ENCODE measurements at places on chromosomes 7 and 10.

- DNase-seq, result no peak
Observed at GRCh38 chr7:29564496-29565223, 1.0 kb downstream of the PRR15 start.

- no peak for DNase-seq
Observed at GRCh38 chr10:32279795-32280194, 67.2 kb downstream of the EPC1 start.

GRCh38 chr7:155995183-155995612, 182.9 kb upstream of the SHH start:
- no peak for DNase-seq

- no peak for DNase-seq
Observed at GRCh38 chr7:70707823-70708243, 424.1 kb upstream of the GALNT17 start.

DNA sequence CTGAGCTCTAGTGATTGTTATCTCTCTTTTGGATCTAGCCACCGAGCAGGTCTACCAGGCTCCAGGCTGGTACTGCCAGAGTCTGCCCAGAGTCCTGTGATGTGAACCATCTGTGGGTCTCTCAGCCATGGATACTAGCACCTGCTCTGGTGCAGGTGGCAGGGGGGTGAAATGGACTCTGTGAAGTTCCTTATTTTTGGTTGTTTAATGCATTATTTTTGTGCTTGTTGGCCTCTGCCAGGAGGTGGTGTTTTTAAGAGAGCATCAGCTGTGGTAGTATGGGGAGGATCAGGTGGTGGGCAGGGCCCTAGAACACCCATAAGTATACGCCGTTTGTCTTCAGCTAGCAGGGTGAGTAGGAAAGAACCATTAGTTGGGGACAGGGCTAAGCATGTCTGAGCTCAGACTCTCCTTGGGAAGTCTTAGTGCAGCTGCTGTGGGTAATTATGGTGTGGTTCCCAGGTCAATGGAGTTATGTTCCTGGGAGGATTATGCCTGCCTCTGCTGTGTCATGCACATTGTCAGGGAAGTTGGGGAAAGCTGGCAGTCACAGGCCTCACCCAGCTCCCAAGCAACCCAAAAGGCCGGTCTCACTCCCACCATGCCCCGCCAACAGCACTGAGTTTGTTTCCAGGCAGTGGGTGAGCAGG, 81.8 kb downstream of the NPSR1 start:
- no peak for DNase-seq

- DNase-seq, result no peak
Observed at GRCh38 chr10:97049670-97050069, 136.1 kb downstream of the SLIT1 start.
